ENCODE measurements at places on chromosomes 16 and 17.

DNA sequence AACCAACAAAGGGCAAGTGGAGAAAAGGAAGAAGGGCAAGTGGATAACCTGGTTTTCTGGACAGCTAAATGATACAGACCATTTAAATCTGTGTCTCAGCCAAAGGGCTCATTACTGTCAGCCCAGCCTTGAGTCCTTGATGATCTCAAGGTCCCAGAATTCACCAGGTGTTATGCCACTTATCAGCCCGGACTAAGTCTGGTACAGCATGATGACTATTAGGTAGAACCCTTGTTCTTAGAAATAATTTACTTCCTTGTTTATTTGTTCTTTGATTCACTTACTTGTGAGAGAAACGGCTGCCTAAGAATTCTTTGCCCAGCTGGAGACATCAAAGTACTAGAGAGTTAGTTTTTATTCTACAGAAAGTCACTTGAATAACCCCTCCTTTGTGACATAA, 3.5 kb downstream of the PDILT start:
- DNase-seq = no peak

GRCh38 chr17:74566132-74566753, 1.1 kb downstream of the CD300H start:
- DNase-seq = peak; percentile 21

- DNase-seq = peak; percentile 6
Measured at GRCh38 chr16:87235810-87236515, 81.2 kb downstream of the C16orf95 start.

GRCh38 chr17:50668025-50668837, 33.5 kb downstream of the ABCC3 start:
- DNase-seq = peak; percentile 74

- DNase-seq = no peak
Measured at GRCh38 chr17:2191227-2191626, 112.4 kb downstream of the SMG6 start.

DNA sequence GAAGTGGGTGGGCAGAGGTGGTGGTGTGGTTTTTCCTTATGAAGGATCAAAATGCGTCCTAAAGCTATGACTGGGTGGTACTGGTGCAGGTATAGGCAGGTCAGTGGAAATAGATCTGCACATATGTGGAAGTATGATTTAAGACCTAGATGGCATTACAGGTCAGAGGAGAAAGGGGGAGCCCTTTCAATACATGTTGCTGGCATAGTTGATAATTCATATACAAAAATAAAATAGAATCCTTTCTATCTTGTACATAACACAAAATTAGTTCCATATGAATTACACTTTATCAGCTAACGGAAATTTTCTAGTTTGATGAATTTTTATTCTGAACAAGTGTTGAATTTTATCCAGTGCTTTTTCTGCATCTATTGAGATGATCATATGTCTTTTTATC, 20.8 kb upstream of the PIK3R5 start:
- DNase-seq = no peak

DNA sequence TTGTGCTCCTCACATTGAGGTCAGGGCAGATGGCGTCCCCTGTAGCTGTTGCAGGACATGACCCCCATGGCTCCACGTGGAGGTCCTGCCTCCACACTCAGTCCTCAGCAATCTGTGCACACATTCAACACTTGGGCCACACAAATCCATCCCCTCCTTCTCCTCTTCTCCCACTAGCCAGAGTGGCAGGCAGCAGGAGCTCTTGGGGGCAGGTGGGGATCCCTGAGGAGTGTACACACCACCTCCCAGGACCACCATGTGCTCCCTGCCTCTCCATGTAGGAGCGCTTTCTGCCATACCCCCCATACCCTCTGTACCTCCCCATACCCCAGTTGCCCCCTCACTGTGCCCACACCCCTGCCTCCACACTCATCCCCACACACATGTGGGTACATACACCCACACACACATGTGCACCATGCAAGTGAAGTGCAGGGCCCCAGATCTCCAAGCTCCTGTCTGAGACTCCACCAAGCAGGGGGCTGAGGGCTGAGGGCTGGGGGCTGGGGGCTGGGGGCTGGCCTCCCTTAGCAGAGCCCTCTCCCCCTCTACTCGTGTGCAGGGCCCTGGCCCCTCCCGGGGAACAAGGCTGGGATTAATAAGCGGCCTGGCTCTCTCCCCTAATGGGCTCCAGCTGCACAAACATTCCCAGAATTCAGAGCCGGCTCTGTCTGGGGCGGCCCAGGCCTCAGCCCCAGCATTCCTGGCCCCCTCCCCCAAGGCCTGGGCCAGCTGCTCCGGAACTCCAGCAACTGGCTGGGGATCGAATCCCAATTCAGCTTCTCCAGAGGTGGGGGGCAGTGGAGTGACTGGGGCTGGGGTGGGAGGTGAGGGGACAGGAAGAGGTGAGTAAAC, 48.2 kb upstream of the MEIOC start:
- DNase-seq = peak; percentile 88

DNA sequence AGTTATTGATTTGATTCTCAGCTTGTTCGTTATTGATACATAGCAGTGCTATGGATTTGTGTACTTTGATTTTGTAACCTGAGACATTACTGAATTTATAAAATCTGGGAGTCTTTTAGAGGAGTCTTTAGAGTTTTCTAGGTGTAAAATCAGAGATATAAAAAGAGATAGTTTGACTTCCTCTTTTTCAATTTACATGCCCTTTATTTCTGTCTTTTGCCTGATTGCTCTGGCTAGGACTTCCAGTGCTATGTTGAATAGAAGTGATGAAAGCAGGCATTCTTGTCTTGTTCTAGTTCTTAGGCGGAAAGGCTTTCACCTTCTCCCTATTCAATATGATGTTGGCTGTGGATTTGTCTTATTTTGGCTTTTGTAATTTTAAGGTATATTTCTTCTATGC, 106.2 kb downstream of the PHKB start:
- DNase-seq = no peak

- DNase-seq = peak; percentile 75
Measured at GRCh38 chr16:72468582-72468981, 296.6 kb upstream of the PMFBP1 start.

GRCh38 chr17:64174686-64175456, 44.9 kb upstream of the ERN1 start:
- peak; percentile 18 for DNase-seq

- no peak for DNase-seq
Measured at GRCh38 chr17:56158915-56159825, 5.9 kb downstream of the ANKFN1 start.

- DNase-seq = no peak
Measured at GRCh38 chr17:35523296-35523695, 14.2 kb downstream of the SLFN12L start.

DNA sequence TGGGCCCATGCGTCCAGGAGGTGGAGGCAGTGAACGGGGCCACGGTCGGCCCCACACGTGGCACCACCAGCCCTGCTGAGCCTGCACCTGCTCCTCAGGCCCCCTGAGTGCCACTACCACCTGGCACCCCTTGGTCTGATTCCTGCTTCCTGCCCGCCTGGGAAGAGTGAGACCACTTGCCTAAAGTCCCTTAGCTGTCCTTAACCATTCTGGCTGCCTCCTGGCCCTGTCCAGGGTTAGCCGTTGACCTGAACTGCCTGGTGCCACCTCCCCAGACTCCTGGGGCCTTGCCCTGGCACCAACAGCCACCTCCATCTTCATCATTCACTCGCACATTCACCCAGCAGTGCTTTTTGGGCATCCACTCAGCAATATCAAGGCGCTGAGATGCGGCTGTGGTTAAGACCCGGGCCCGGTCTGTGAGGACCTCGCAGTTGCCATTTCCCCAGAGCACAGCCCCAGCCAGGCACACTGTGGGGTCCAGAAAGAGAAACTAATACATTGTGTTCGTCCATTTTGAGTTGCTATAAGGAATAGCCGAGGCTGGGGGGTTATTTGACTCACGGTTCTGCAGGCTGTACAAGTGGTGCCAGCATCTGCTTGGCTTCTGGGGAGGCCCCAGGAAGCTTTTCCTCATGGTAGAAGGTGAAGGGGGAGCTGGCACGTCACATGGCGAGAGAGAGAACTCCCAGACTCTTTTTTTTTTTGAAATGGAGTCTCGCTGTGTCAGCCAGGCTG, 318.4 kb downstream of the SEC14L1 start:
- no peak for DNase-seq

DNA sequence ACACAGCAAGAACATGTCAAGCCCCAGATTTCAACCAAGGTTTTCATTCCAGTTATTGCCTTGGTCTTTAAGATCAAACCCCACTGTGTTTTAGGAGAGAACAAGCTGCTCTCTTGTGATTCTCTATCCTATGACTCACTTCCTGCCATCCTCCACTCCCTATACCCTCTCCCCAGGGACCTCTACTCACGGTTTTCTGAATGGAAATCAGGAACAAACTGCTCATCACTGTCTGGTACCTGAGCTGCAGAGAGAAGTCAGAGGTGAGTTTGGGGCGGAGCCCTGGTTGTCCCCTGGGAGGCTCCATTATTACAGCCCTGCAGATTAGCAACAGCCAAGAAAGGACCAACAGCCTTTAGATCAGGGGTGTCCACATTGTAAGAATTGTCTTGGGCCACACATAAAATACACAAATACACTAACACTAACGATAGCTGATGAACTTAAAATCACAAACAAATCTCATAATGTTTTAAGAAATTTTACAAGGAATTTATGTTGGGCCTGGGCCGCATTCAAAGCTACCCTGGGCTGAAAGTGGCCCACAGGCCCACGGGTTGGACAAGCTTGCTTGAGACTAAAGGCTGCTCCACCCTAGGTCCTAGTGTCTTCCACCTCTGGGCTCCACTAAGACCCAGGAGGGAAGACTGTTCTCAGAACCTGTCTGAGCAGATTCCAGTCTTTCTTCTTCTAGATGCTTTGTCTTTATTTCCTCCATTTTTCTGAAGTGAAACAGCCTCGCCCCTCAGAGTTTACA, 9.7 kb downstream of the ETV4 start:
- peak; percentile 90 for DNase-seq

DNA sequence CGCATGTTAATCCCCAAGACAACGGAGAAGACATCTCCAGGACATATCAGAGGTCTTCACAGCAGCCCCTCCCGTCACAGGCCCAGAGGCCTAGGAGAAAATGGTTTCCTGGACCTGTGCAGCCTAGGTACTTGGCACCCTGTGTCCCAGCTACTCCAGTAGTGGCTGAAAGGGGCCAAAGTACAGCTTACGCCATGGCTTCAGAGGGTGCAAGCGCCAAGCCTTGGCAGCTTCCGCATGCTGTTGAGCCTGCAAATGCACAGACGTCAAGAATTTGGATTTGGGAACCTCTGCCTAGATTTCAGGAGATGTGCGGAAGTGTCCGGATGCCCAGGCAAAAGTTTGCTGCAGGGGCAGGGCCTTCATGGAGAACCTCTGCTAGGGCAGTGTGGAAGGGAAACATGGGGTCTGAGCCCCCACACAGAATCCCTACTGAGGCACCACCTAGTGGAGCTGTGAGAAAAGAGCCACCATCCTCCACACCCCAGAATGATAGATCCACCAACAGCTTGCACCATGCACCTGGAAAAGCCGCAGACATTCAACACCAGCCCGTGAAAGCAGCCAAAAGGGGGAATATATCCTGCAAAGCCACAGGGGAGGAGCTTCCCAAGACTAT, 159.3 kb upstream of the COX10 start:
- no peak for DNase-seq

DNA sequence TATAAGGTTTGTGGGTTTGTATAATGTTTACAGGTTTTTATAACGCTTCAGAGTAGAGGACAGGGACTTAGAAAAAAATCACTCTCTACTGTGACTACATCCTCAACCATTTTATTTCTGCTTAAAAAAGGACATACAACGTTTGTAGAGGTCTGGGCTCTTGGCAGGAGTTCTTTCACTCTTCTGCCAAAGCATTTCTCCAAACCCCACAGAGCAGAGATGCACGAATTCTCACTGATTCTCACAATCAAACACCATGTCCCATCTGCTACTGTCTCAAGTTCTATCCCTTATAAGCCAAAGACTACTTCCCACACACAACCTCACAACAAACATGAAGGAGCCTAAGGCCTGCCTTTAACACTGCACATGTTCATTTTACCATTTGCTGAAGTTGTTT, 7.0 kb upstream of the ANKFY1 start:
- DNase-seq = no peak

- peak; percentile 64 for DNase-seq
Measured at GRCh38 chr17:54900457-54901229, at the start of gene TOM1L1. TSS of gene TOM1L1 (plus strand) at chr17:54900852. CDS start at chr17:54900866, 14 bp downstream.

DNA sequence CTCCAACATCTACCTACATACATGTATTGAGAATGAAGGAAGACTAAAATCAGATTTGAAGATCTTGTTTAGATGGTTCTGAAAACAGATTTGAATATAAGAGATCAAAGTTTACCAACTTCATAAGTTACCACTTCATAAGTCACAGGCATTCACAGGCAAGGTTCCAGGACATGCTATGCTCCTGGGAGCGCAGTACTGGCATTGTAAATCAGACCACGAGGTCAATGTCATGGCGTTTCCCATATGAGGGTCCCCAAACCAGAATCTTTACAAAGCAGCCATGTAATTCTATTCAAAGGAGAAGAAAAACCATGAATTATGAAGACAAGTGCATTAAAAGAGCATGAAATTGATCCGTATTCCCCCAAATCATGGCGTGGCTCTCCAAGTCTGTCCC, 3.0 kb downstream of the CDH11 start:
- peak; percentile 47 for DNase-seq

GRCh38 chr17:53475002-53475401, 347.7 kb upstream of the KIF2B start:
- DNase-seq = peak; percentile 23
